ENCODE measurements at places on chromosomes 2 and 18. TPM values are rescaled to one million over a fixed set of nuclear protein-coding genes. Genes with fewer than 3 reads are reported as not detected.

Gene SLC25A12
- 28.9 TPM for total RNA-seq

Gene SRSF7
- total RNA-seq, result 362 TPM

Gene CDH2
- total RNA-seq, result 0.14 TPM

Gene GKN2
- not detected for total RNA-seq

Gene DNAH7
- total RNA-seq, result 0.20 TPM

Gene RGPD3
- total RNA-seq, result not detected

Gene TNP1
- not detected for total RNA-seq

Gene FAP
- 0.23 TPM for total RNA-seq

Gene KCNJ13
- total RNA-seq, result not detected

Gene ASB3
- total RNA-seq, result 27.6 TPM

Gene CNRIP1
- total RNA-seq, result not detected

Gene SAG
- 0.09 TPM for total RNA-seq
